ENCODE measurements at places on chromosomes 4 and X.

- DNase-seq, result no peak
Measured at GRCh38 chrX:135639066-135639780, 74.2 kb upstream of the CT45A1 start.

DNA sequence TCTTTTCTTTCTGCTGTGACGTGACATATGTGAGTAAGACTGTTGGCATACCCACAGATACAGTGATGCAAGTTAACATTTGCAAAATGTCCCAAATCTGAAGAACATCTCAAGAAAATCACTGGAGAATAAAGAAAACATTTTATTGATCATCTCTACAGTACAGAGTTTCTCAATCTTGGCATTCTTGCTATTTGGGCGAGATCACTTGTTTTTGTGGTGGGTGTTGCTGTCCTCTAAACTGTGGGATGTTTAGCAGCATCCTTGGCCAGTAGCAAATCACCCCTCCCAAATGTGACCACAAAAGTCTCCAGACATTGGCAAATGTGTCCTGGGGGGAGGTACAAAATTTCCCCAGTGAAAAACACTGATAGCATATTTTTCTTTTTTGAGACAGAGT, 28.8 kb downstream of the AMELX start:
- no peak for DNase-seq

- no peak for DNase-seq
Measured at GRCh38 chr4:145337391-145337790, 144.3 kb upstream of the SMAD1 start.

- no peak for DNase-seq
Measured at GRCh38 chr4:156999175-156999517, 27.5 kb upstream of the PDGFC start.

GRCh38 chr4:152956650-152957436, 20.7 kb downstream of the FHDC1 start:
- DNase-seq, result no peak

DNA sequence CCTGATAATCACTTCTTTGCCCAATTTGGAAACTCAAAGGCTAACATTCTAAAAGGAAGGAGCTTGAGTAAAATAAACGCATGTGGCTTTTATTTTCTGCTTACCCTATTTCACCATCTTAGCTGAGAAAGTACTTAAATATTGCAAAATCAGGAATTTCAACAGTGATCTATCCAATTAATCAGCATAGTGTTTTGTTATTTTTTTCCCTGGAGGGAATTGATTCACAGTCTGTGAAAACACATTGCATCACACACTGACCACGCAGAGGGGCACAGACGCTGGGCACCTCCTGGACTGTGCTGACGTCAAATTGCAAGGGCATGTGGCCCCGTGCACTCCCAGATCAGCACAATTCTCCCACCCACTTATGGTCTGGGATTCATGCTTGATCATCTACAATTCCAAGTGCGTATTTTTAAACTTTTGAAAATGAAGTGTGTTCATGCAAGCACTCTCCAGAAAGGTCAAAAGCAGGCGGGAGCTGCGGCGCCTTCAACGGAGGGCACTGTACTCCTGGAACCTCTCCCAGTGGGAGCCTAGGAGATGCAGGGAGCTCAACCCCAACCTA, 320.6 kb upstream of the PPARGC1A start:
- DNase-seq, result no peak

DNA sequence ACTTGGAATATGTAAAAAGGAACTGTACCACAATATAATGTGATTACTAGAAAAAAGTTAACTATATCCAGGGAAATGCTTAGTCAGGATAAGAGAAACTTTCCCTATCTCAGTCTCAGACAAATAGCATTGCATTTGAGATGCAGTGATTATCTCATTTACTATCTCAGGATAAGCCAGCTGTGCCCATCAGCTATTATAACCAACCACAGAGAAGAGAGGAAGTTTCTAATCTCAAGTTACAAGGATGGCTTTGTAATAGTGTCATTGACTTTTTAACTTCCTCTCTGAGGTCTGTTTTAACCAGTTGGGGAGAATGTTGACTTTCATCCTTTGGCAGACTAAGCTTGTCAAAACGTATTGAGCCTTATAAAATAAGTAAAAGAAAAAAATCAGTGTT, 56.5 kb downstream of the SNX25 start:
- no peak for DNase-seq

GRCh38 chr4:185237175-185237574, 27.8 kb downstream of the SNX25 start:
- DNase-seq, result no peak

DNA sequence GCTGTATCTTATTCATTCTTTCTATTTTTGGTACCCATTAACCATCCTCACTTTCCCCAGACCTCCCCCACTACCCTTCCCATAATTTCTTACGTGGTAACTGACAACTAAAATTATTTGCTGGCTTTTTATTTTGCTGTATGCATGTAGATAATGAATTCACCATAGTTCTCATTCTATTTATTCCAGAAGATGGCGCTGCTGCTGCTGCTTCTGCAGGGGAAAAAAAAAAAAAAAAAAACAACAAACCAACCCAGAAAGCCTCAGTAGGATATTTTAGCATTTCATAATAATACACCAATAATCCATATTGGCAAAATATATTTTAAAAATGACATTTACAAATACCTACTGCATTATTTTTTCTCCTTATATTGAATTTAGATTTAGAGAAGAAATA, 416.6 kb upstream of the MAGEB18 start:
- DNase-seq, result no peak

DNA sequence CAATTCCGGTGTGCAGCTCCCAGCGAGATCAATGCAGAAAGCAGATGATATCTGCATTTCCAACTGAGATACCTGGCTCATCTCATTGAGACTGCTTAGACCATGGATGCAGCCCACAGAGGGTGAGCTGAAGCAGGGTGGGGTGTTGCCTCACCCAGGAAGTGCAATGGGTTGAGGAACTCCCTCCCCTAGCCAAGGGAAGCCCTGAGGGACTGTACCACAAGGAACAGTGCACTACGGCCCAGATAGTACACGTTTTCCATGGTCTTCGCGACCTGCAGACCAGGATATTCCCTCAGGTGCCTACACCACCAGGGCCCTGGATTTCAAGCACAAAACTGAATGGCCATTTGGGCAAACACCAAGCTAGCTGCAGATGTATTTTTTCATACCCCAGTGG, 150.0 kb downstream of the TET2 start:
- no peak for DNase-seq

GRCh38 chr4:124018383-124019317, 622.1 kb downstream of the SPRY1 start:
- DNase-seq, result no peak

GRCh38 chr4:137509855-137510282, 22.4 kb downstream of the PCDH18 start:
- no peak for DNase-seq

DNA sequence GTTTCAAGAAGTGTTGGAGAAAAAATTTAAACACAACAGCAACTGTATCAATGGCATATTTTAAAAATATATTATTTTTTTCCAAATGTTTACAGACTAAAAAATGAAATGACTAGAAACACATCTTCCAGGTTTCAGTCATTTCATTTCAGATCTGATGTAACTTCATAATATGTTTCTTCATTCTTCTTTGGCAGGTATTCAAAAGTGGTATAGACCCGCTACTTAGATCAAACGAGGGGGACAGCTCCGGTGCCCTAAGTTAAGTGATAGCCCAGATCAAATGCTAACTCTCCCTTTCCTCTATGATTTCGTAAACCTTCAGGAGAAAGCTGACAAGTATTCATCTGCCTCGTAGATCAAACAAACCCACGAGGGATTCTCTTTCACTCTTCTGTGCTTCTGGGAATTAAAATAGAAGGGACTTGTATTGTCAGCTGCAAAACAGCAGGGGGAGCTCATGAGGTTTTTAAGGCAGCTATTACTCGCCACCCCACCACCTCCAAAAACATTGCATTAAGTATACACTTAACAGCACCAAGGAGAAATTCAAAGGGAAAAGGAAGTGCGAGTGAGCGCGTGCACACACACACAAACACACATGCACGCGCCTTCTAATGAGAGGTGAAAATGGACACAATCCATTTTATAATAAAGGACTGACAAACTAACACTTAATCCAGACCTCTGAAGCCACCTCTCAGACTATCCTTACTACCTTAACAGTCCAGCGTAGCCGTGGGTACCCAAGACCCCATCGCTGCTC, 21.4 kb downstream of the HELT start:
- peak; percentile 4 for DNase-seq

DNA sequence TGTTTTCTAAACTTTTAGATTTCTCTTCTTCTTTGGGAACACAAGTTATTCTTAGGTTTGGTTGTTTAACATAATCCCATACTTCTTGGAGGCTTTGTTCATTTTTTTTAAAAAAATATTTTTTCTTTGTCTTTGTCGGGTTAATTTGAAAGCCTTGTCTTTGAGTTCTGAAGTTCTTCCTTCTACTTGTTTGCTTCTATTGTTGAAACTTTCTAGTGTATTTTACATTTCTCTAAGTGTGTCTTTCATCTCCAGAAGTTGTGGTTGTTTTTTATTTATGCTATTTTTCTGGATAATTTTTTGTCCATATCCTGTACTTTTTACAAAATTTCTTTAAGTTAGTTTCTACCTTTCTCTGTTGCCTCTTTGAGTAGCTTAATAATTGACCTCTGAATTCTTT, 116.1 kb downstream of the NPNT start:
- DNase-seq, result no peak

GRCh38 chrX:145292218-145292617, 44.9 kb downstream of the SPANXN1 start:
- no peak for DNase-seq

- no peak for DNase-seq
Measured at GRCh38 chr4:124940387-124940786, 227.9 kb upstream of the ANKRD50 start.

All from stimulated activated CD8-positive, alpha-beta memory T cell treated with anti-CD3 and anti-CD28 coated beads, Interleukin-2, amount 100 ng/mL, for 1 hour (primary cell).